DMS 273 treated with DMSO at 0.1 percent for 48 hours (cell line): ENCODE measurements at places on chromosomes 6 and 20.

DNA sequence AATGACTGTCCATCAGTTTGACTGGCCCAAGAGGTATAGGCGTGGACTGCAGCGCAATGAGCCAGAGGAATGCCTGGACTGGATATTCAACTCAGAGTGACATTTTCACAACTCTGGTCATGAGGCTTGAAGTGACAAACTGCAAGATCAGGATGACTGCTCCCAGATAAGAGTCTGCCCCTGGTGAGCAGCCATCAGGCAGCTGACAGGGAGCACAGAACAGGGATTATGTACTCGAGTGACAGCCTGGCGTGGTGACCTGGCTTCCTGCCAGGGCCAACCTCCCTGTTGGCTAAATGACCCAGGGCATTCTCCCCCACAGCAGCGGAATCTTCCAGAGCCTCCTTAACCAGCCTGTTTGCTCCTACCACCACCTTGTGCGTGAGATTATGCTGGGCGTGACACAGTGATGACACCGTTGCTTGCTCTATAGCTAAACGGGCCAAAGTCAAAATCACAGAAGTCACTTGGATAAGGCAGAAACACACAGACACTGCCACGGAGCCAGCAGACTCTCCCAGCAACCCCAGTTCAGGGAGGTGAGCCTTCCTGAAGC is 209.1 kb upstream of the JARID2 start:
- no peak for DNase-seq

DNA sequence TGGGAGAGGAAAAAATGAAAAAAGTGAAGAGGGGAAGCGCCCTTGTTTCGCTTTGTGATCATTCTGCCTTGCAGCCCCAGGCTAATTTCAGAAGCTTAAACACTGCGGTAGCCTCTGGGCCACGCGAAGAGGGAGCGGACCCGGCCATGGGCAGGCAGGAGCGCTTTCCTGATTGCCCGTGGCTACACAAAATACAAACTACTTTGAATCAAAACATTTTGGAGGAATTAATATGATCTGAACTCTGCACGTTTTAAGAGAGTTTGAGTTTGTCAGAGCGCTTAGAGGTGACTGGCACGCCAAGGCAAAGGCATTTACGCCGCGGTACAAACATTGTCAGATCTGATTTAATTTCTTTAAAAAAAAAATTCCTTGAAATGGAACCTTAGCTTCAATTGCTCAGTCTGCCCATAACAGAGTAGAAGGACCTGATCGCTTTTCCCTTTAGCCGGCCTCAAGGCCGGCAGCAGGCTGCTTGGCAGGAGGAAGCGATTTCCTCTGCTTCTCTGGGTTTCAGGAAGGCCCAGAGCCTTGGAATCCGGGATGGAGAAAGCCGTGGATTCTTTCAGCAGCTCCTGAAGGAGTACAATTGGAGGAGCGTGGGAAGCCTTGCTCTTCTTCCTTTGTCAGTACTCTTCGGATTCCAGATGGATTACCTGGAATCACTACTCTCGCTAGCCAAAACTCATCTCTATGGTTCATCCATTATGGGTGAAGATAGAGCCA is 9.7 kb downstream of the TFAP2D start:
- DNase-seq: no peak

DNA sequence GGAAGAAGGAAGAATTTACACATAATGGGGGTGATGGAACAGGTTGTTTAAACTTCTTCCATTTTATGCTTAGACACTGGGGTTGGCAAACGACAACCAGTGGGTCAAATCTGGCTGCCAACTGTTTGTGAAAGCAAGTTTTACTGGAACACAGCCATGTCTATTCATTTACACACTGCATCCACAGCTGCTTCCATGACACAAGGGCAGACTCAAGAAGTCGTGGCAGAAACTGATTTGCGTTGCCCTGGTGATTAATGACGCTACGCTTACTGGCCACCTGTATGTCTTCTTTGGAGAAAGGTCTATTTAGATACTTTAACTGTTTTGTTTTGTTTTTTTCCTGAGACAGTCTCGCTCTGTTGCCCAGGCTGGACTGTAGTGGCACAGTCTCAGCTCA is 19.0 kb downstream of the CTCFL start:
- DNase-seq: no peak

- DNase-seq: peak; percentile 29
Measured at GRCh38 chr20:62685781-62686555, 22.7 kb upstream of the NTSR1 start.

DNA sequence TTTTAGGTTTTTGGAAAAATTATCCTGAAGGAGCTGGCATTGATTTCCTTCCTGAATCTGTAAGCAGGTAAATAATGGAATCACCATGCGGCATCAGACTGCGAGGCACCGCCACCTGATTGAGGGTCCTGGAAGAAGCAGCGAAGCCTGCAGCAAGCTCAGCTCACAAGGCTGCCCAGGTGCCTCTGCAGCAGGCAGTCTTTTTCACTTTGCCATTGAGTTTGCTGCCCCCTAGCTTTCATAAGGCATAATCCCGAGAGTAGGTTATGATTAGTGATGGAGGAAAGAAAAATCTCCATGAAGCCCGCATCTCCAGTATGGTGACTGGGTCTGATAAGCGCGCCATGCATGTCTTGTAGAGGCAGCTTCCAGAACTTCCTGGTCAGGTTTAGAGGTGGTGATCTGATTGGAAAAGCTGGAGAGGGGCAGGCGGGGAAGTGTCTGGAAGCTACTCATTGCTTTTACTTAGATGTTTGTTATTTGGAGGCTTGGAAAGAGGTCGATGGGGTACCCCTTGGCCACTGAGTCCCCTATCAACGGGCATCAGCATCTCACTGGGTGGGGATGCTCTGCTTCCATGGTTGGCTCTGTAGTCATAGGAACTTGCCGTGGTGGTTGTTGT is 26.7 kb downstream of the IYD start:
- peak; percentile 38 for DNase-seq

- DNase-seq: peak; percentile 9
Measured at GRCh38 chr6:114108119-114109002, 137.4 kb upstream of the HDAC2 start.

DNA sequence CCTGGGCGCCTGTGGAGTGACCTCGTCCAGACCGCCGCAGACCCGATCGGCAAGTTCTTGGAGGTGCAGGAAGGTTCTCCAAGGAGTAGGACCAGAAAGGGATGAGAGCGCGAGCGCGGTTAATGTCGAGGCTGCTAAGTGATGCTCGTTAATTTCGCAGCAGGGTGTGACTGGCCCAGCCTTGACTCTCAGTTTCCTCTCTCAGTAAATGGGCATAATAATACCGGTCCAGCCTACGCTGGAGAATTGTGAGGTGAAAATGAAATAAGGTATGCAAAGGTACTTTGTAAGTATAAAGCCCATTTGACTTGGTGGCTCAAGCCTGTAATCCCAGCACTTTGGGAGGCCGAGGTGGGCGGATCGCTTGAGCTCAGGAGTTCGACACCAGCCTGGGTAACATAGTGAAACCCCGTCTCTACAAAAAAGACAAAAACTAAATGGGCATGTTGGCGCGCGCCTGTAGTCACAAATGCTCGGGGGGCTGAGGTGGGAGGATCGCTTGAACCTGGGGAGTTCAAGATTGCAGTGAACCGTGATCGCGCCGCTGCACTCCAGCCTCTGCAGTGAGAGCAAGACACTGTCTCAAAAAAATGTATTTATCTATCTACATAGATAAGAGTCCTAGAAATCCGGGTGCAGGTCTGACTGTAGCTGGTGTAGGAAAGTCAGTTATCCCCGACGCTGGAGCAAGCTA is 634 bp upstream of the BTBD9 start:
- no peak for DNase-seq

DNA sequence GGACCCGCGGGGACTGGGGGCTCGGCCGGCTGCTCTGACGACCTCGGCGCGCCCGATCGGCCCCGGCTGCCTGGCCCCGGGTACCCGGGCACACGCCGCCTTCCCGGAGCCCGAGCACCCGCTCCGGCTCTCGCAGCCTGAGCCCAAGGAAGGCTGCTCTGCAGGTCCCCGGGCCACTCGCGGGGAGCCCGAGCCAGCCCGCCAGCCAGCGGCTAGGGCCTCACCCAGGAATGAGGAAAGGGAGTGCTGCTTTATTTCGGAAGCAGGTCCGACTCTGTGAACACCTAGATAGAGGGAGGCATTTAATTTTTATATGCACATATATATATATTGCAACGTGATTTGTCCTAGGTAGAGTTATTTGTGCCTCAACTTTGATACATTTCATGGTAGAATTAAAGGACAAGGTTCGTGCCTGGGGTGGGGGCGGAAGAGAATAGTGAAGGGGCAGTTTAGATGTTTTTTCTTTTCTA is 15.5 kb downstream of the FOXA2 start:
- DNase-seq: no peak

- DNase-seq: no peak
Measured at GRCh38 chr6:102742028-102742427, 1348.5 kb downstream of the GRIK2 start.

- no peak for DNase-seq
Measured at GRCh38 chr6:31968326-31968725, 3.6 kb downstream of the DXO start.

- DNase-seq: no peak
Measured at GRCh38 chr20:25283221-25283951, 35.5 kb downstream of the PYGB start.

- DNase-seq: no peak
Measured at GRCh38 chr6:131613296-131613925, 14.6 kb downstream of the MED23 start.

DNA sequence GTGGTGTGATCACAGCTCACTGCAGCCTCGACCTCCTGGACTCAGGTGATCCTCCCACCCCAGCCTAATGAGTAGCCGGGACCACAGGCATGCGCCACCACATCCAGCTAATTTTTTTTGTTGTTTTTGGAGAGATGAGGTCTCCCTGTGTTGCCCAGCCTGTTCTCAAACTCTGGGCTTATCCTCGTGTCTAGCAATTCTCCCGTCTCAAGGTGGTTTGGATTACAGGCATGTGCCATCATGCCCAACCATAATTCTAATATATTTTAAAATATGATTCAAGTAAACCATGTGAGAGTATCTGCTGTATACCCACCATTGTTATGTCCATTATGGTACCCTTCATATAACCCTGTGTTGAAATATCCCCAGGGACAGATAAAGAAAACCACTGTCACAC is 60.3 kb upstream of the C20orf144 start:
- DNase-seq: no peak
